Muscle of back (tissue), 13 donors: ENCODE measurements at places on chromosomes 4 and X. TPM values are rescaled to one million over a fixed set of nuclear protein-coding genes. Genes with fewer than 3 reads are reported as not detected.

MAGED1 gene
- 299 TPM for polyA plus RNA-seq

CPE gene
- polyA plus RNA-seq = 90.7 TPM

POU3F4 gene
- not detected for polyA plus RNA-seq

PFKFB1 gene
- polyA plus RNA-seq = 0.98 TPM

SLC9B1 gene
- polyA plus RNA-seq = 2.7 TPM

PAGE5 gene
- polyA plus RNA-seq = not detected

SPIN2A gene
- 3.5 TPM for polyA plus RNA-seq

CT55 gene
- polyA plus RNA-seq = 0.24 TPM

HPGD gene
- 4.6 TPM for polyA plus RNA-seq

KIF4A gene
- polyA plus RNA-seq = 8.5 TPM

PABPC1L2A gene
- not detected for polyA plus RNA-seq

CXXC4 gene
- 2.0 TPM for polyA plus RNA-seq

F11 gene
- 0.14 TPM for polyA plus RNA-seq

DGAT2L6 gene
- polyA plus RNA-seq = not detected

AR gene
- polyA plus RNA-seq = 4.5 TPM

GABRB1 gene
- not detected for polyA plus RNA-seq

TAF7L gene
- 0.26 TPM for polyA plus RNA-seq

SYNPO2 gene
- polyA plus RNA-seq = 62.2 TPM

STAG2 gene
- polyA plus RNA-seq = 79.3 TPM

TLR1 gene
- 2.6 TPM for polyA plus RNA-seq

ANOS1 gene
- polyA plus RNA-seq = 24.6 TPM

DKK2 gene
- 15.6 TPM for polyA plus RNA-seq

OTC gene
- not detected for polyA plus RNA-seq

PRKG2 gene
- 0.79 TPM for polyA plus RNA-seq

RBPJ gene
- 62.8 TPM for polyA plus RNA-seq

CT45A8 gene
- not detected for polyA plus RNA-seq

TKTL2 gene
- not detected for polyA plus RNA-seq

HSFX4 gene
- 1.7 TPM for polyA plus RNA-seq

ARX gene
- 3.8 TPM for polyA plus RNA-seq

TMEM154 gene
- 1.1 TPM for polyA plus RNA-seq

SSX2 gene
- not detected for polyA plus RNA-seq

HS6ST2 gene
- polyA plus RNA-seq = 56.6 TPM

FHDC1 gene
- 6.7 TPM for polyA plus RNA-seq

INTU gene
- 10.4 TPM for polyA plus RNA-seq

TRPC3 gene
- polyA plus RNA-seq = 0.84 TPM

GNRHR gene
- polyA plus RNA-seq = 0.29 TPM

VSIG1 gene
- 0.55 TPM for polyA plus RNA-seq

ZFP42 gene
- 0.12 TPM for polyA plus RNA-seq

PPP2R2C gene
- 0.34 TPM for polyA plus RNA-seq

DMRTC1B gene
- polyA plus RNA-seq = 0.48 TPM

CRMP1 gene
- 20.1 TPM for polyA plus RNA-seq

CCDC158 gene
- polyA plus RNA-seq = 0.81 TPM

CENPVL1 gene
- not detected for polyA plus RNA-seq

RHOH gene
- 6.5 TPM for polyA plus RNA-seq

CCKAR gene
- polyA plus RNA-seq = 0.15 TPM
